WTC11 (cell line): ENCODE measurements at places on chromosomes 11 and 22. TPM values are rescaled to one million over a fixed set of nuclear protein-coding genes. Genes with fewer than 3 reads are reported as not detected.

DNA sequence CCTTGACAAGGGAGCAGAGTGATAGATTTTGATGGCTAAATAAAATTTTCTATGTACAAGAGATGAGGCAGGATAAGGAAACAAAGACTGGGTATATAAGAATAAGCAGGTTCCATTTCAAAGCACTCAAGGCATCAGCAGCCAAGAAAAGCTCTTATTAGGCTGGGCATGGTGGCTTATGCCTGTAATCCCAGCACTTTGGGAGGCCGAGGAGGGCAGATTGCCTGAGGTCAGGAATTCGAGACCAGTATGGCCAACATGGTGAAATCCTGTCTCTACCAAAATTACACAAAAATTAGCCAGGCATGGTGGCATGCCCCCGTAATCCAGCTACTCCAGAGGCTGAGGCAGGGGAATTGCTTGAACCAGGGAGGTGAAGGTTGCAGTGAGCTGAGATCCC is 563.4 kb upstream of the CCDC179 start:
- no peak overlapping the region for H3K4me3 ChIP-seq
- no peaks in the 10 kb centered on the region for H3K36me3 ChIP-seq
- H3K27ac ChIP-seq: no peak overlapping the region
- no peaks in the 10 kb centered on the region for H3K27me3 ChIP-seq
- peaks cover 3% of the 10 kb centered on the region for H3K4me1 ChIP-seq
- DNase-seq: no peak

- H3K4me3 ChIP-seq: no peak overlapping the region
- H3K27me3 ChIP-seq: no peaks in the 10 kb centered on the region
- DNase-seq: peak; percentile 41
- no peaks in the 10 kb centered on the region for H3K36me3 ChIP-seq
Observed at GRCh38 chr22:50141891-50142363, 28.6 kb upstream of the PANX2 start.

GRCh38 chr11:120863359-120863758 is 160.5 kb upstream of the TBCEL start:
- peaks cover 3% of the 10 kb centered on the region; the same call in 1 of the 2 replicates for H3K27me3 ChIP-seq
- no peak overlapping the region for H3K4me3 ChIP-seq
- no peak overlapping the region for H3K27ac ChIP-seq
- H3K36me3 ChIP-seq: no peaks in the 10 kb centered on the region
- H3K4me1 ChIP-seq: peaks cover 25% of the 10 kb centered on the region

DNA sequence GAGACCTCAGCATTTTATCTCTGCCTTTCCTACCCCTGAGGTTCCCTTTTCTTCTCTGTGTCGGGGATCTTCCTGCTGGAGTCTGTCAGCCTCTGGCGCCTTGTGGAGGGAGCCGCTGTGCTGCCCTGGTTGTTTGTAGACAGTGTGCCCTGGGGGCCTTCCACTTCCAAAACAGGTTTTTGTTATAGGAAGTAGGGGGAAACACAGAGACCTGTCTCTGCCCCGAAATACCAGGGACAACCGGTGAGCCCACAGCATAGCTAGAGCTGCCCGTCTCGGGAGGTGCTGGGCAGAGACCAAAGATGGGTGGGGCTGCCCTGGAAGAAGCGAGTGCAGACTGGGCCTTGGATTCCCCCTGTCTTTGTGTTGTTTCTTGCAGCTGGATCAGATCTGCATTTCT is 8.0 kb downstream of the NCAPH2 start:
- no peak overlapping the region for H3K27ac ChIP-seq
- peaks cover 15% of the 10 kb centered on the region for H3K36me3 ChIP-seq
- no peak for DNase-seq
- H3K27me3 ChIP-seq: no peaks in the 10 kb centered on the region

GRCh38 chr22:39013942-39014722 is at the start of gene APOBEC3C:
Gene APOBEC3C, plus strand, starts transcription at chr22:39014257. Its CDS starts 106 bp downstream, at chr22:39014363.
- H3K4me3 ChIP-seq: peak within 1 kb of the TSS; percentile 62
- peak; percentile 50 for DNase-seq
- H3K27me3 ChIP-seq: no peaks in the 10 kb centered on the region
- H3K27ac ChIP-seq: peak within 1 kb of the TSS; percentile 96
- H3K4me1 ChIP-seq: peaks cover 60% of the 10 kb centered on the region
- H3K36me3 ChIP-seq: 0 out of 2 replicates have a peak, but pooled peaks cover 3% of the 10 kb centered on the region

- DNase-seq: peak; percentile 76
- peak overlapping the region; percentile 90 for H3K4me3 ChIP-seq
- no peaks in the 10 kb centered on the region for H3K36me3 ChIP-seq
- peaks cover 12% of the 10 kb centered on the region for H3K4me1 ChIP-seq
- peaks cover 81% of the 10 kb centered on the region for H3K27me3 ChIP-seq
- H3K27ac ChIP-seq: no peak overlapping the region
Observed at GRCh38 chr11:36376888-36377758, 81.0 kb downstream of the PRR5L start.

- H3K4me1 ChIP-seq: peaks cover 85% of the 10 kb centered on the region
- no peak overlapping the region for H3K4me3 ChIP-seq
- no peak for DNase-seq
Observed at GRCh38 chr22:39176714-39177455, 24.4 kb upstream of the CBX7 start.

DNA sequence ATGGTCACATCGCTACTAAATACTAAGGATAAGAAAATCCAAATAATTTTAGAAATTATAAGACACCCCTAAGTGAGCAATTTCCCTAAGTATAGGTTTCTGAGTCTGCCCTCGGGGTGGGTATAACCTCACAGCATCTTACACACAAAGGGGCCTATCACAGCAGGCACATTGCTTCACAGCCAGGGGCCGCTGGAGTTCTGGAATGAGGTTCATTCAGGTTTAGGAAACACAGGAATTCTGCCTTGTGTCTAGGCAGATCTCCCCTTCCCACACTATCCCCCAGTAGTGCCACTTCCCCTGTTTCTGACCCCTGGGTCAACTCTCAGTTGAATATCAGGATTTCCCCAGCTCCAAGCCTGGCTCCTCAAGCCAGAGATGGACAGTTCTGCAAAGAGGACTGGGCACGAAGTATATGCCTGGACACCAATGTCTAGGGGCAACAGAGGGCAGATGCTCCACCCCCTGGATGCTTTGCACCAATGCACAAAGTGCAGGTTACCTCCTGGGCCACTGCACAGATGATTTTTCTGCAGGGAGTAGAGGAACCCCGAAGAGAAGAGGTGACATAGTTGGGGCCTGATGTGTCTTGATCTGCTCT is 11.4 kb downstream of the TUBA8 start:
- no peaks in the 10 kb centered on the region for H3K4me1 ChIP-seq
- no peak overlapping the region for H3K27ac ChIP-seq
- no peaks in the 10 kb centered on the region for H3K27me3 ChIP-seq
- peak; percentile 26 for DNase-seq

DNA sequence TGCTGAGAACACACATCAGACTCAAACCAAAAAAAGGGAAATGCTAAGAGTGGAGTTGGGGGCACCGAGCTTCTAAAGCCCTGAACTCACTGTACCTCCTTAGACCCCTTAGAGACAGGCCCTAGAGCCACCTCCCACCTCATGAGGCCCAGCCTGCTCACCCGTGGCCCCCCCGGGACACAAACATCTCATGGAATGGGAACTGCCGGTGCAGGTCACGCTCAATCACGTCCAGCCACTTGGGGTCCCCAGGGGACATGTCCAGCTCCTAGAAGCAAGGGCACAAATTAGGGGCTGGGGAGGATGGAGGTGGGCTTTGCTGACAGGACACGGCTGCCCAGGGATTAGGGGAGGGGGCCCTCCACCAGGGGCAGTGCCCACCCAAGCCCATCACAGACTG is 6.3 kb upstream of the CASTOR1 start:
- DNase-seq: no peak
- H3K4me3 ChIP-seq: no peak overlapping the region
- H3K4me1 ChIP-seq: no peaks in the 10 kb centered on the region; the same call in 1 of the 2 replicates
- no peaks in the 10 kb centered on the region for H3K27me3 ChIP-seq

DNA sequence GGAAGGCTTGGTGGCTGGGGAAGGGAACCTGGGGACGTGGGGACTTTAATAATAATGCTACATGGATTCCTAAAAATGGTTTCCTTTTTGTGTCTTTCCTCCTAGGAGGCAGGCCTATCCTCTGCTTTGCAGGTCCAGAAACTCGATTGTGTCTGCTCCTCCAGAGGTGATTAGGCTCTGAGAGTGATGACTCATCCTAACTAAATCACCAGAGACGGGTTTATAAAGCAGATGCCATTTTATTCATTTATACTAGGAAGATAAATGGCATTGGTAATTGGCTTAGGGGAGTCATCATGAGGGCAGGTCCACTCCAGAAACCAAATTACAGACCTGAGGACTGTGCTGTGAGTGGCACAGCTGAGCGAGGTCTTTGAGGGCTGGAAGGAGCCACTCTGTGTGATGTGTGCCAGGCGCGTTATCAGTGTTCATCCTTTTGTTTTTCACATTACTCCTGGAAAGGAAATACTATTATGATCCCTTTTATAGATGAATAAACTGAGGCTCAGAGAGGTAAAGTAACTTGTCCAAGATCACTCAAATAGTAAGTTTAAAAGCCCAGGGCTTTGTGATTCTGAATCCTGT is 7.1 kb downstream of the NLRX1 start:
- peaks cover 4% of the 10 kb centered on the region; the same call in 1 of the 2 replicates for H3K4me1 ChIP-seq
- DNase-seq: no peak
- peaks cover 6% of the 10 kb centered on the region for H3K36me3 ChIP-seq
- H3K27me3 ChIP-seq: no peaks in the 10 kb centered on the region
- H3K4me3 ChIP-seq: no peak overlapping the region
- no peak overlapping the region for H3K27ac ChIP-seq

GRCh38 chr11:789943-790342 is at the start of gene CEND1:
Gene CEND1, minus strand, starts transcription at chr11:790090. Its CDS starts 1,514 bp downstream, at chr11:788576.
- no peak within 1 kb of the TSS for H3K27ac ChIP-seq
- no peaks in the 10 kb centered on the region for H3K36me3 ChIP-seq

DNA sequence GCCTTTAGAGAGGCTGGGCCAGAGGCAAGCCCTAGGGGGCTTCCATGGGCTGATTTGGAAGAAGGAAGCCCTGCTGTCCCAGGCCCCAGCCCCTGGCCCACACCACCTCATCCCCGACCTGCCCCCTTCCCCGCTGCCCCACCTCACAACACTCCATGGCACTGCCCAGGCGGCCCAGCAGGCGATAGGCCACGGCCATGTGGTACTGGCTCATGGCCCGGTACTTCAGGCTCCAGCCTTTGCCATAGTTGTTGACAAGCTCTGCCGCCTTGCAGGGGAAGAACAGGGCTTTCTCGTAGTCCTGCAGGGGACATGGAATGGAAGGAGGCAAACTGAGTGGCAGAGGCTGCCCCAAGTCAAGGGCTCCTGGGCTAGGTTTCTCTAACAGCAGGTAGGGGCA is 6.4 kb downstream of the RAPSN start:
- H3K4me1 ChIP-seq: no peaks in the 10 kb centered on the region
- H3K27ac ChIP-seq: no peak overlapping the region
- DNase-seq: no peak
- H3K36me3 ChIP-seq: no peaks in the 10 kb centered on the region

DNA sequence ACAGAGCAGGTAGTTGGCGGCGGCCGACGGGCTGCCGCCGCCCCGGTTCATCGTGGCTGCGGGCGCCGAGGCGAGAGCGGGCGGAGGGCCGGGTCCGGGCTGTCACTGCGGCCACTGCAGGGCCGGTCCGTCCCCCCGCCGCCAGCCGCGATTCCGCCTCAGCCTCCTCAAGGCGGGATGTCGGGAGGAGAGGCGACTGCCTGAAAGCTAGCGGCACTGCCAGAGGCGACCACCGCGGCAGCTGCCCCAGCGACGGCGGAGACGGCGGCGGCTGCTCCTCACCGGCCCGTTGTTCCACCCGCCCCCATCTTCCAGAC is 234 bp downstream of the SESN3 start:
- H3K4me3 ChIP-seq: peak overlapping the region; percentile 97
- H3K27me3 ChIP-seq: peaks cover 30% of the 10 kb centered on the region
- peaks cover 50% of the 10 kb centered on the region for H3K4me1 ChIP-seq
- H3K27ac ChIP-seq: no peak overlapping the region

DNA sequence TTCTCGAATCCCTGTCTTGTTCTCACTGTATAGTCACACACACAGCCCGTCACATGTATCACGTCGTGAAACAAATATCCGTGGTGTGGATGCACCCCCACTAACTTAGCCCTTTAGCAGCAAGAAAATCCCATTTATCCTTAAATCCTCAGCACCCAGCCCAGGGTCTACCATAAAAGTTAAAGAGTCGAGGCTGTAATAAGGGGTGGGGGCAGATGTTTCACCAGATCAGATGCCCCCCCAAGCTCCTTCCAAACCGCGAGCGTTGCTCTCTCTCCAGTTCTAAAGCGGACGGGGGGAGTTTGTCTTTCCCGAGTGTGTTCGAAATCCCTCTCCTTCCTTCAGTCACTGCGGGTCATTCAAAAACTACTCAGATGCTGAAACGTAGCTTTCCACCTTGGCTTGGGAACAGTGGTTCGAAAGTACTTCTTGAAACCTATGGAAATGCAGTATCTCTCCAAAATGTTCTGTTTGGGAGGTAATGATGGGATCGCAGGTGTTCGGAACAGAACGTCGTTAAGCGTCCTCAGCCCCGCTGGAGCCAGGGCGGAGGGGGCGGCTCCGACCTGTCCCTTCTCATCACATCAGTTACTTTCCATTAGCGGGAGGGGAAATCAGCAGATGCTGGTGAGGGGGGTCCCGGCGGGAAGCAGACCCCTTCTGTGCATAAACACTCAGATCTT is 156.2 kb downstream of the BRD1 start:
- H3K27me3 ChIP-seq: peaks cover 50% of the 10 kb centered on the region
- no peaks in the 10 kb centered on the region; the same call in 1 of the 2 replicates for H3K36me3 ChIP-seq
- peak overlapping the region; percentile 73 for H3K4me3 ChIP-seq
- H3K4me1 ChIP-seq: peaks cover 13% of the 10 kb centered on the region
- DNase-seq: no peak

DNA sequence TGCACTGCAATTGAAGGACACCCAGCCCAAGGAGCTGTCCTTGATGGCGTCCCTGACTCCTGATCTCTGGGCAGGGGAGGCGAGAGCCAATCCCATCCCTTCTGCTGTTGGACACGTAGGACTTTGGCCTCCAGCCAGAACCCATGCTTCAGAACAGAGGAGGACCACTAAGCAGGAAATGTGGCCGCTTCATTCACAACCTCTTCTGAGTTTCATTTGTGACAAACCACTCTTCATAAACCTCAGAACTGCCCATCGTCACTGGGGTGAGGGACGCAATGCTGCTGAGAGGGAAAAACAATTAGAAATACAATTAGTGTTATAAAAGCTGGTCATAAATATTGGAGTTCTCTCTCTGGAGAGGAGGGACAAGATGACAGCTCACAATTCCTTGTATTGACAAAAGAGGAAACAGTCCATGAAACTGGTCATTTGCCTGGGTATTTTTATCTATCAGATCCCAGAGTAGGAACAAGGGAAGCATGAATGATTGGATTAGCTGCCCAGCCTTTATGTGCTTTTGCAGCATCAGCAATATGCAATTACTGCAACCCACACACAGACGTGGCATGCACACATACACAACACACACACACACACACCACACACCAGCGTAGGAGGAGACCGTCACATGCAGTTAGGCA is 216.5 kb upstream of the CADM1 start:
- no peaks in the 10 kb centered on the region for H3K36me3 ChIP-seq
- H3K27me3 ChIP-seq: peaks cover 4% of the 10 kb centered on the region
- no peak overlapping the region for H3K4me3 ChIP-seq
- no peak for DNase-seq

Gene MS4A3
- not detected in 3 replicates for total RNA-seq

Gene FAM180B
- total RNA-seq: 0.16 to 0.28 TPM in 2 of 3 replicates, not detected in the other

Gene NOX4
- 0.78 to 1.5 TPM (median 1.1 TPM) in 3 replicates for total RNA-seq

Gene KRTAP5-10
- total RNA-seq: not detected in 3 replicates

Gene OR52H1
- total RNA-seq: not detected in 3 replicates

Gene PNPLA3
- 17.9 to 19.8 TPM (median 19.6 TPM) in 3 replicates for total RNA-seq
